AG08396 (cell line): ENCODE measurements at places on chromosomes 4 and X.
A peak's percentile ranks its signal among the peaks of the same experiment; 100 is the strongest.

DNA sequence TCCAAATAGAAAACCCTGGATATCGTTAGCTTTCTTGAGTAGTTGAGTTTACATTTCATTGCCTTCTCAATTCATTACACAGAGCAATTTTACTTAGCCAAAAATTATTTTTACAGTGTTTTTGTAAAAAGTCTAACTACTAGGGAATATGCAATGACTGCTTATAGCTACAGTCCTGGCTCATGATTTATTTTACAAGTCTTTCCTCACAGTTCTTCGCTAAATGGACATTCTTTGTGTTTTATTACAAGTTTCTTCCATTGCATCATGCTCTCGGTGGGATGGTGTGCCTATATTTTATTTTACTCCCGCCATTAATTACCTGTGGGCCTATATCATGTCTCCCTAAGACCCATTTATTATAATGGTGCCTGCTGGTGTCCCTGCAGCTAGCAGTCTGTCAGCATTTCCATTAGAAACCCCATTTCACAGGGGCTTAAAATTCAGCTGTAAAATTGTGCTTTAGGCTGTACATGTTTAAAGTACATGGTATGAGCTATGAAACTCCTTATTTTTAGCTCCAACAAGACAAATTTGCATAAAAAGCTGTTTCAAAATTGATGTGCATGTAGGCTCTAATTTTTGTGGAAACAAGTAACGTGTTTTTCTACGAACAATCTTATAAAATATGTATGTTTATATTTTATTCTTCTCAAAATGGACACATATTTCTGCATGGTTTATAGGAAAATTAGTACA, 227.4 kb downstream of the SLC7A11 start:
- DNase-seq = no peak

DNA sequence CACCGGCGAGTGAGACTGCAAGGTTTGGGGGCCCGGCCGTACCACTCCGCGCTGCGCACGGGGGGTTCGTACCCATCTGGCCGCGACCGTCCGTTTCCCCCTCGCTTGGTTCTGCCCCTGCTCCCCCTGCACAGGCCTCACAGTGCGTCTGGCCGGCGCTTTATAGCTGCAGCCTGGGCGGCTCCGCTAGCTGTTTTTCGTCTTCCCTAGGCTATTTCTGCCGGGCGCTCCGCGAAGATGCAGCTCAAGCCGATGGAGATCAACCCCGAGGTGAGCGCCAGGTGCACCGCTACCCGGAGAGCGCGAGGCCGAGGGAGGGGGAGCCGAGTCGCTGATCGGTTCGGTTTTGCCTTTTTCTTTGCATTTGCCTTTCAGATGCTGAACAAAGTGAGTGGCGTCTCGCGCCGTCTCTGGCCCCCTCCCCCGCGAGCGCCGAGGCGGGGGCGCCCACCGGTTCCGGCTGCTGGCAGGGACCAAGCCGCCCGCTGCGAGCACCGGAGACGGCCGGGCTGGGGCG, at the start of gene UCHL1:
UCHL1 (plus strand) TSS at position 189 of the 517 bp plus-strand sequence; CDS start at position 238, 49 bp downstream.
- peak; percentile 73 for DNase-seq

- DNase-seq = no peak
These were observed 11.9 kb downstream of the CA5B start for GRCh38 chrX:15749642-15750610.

GRCh38 chrX:133364865-133365264, 50.4 kb downstream of the GPC4 start:
- no peak for DNase-seq

- DNase-seq = no peak
These were observed 11.5 kb downstream of the CRMP1 start for GRCh38 chr4:5881340-5881739.
